AG09309 (cell line): ENCODE measurements at places on chromosomes 11 and 22.

GRCh38 chr22:46309526-46310085 is 12.9 kb downstream of the GTSE1 start:
- DNase-seq: no peak

DNA sequence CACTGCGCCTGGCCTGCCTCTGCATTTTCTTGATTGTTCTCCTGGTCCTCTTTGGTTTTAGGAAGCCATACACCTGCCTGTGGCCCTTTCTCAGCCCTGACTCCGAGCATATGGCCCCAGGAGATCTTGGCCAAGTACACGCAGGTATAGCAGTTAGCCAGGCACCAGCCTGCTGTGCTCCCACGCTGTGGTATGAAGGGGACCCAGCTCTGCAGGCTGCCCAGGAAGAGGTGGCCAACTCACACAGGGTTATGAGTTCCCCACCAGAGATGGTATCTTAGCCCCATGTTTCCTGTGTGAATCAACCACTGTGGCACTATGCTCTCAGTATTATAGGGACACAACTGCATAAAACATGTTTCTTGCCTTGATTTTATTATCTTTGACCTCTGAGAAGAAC is 31.1 kb downstream of the SGSM3 start:
- DNase-seq: no peak

DNA sequence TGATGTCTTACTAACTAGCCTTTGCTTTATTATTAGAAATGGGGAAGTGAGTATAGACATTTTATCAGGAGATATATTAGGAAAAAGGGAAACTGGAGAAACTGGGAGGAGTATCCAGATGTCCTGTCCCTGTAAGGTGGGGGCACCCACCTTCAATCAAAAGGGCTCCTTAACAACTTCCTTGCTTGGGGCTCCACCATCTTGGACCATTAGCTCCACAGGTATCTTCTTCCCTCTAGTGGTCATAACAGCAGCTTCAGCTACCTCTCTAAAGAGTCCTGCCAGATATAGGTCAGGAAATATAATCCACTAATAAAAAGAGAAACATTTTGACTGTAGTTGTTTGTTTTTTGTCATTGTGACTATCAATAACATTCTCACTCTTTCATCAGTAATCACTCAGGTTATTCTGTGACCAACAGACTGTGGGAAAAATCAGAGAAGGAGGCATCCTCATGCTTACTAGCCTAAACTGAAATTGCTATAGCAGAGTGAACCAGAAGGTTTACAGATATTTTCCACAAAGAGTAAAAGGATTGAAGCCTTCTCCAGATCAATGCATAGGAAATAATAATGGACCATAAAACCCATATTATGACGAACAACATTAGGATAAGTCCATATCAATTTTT is 10.4 kb downstream of the OR51B4 start:
- DNase-seq: no peak

- DNase-seq: peak; percentile 55
Measured at GRCh38 chr11:304915-305843, 2.4 kb upstream of the IFITM2 start.

DNA sequence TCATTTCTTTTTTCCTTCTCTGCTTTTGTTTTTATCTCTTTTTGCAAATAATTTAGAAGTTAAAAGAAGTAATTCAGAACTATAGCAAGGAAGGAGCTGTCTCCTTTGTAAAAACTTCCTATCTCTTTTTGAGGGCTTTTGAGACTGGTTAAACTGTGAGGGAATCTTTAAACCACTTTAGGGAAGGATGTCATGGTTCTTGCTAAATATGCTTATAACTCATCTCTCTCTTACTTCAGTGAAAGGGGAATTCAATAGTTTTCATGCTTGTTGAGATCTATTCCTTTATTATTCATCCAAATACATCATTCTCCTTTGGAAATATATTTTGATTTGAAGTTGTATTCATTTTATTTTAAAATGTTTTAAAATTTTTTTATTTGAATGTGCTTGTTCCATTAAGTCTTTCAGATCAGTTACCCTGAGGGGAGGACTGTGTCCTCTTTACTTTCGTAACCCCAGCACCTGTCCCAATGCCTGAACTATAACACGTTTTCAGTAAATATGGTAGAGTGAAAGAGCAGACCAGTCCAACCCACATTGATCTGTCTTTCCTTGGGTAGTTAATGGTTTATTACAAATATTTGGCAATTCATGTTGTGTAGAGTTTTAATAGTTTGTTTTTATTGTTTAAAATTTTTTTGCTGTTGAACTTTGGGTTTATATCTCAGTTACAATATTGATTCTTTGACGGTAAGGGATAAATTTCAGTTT is 27.5 kb downstream of the AMOTL1 start:
- no peak for DNase-seq

DNA sequence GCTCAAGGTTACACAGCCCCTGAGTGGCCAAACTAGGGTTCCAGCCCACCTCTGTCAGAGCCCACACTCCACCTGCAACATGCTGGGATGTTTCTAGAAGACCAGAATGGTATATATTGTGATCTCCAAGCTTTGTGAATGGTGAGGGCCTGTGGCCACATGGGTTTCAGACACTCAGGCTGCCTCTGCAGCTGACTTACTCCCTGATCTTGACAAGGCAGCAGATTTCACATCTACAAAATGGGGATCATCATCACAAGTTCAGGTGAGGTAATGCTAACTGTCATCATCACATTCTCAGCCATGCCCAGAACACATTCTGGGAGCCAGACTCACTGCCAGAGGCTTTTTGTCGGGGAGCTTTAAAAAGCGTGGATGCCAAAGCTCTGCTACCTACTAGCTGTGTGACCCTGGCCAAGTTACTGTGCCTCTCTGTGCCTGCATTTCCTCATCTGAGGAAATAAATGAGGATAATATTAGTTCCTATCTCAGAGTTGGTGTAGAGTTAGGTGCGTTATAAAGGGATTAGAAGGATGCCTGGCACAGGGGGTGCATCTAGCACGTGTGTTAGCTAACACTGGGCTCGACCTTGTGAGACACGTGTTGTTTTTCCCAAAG is 24.9 kb upstream of the WNT11 start:
- DNase-seq: no peak

DNA sequence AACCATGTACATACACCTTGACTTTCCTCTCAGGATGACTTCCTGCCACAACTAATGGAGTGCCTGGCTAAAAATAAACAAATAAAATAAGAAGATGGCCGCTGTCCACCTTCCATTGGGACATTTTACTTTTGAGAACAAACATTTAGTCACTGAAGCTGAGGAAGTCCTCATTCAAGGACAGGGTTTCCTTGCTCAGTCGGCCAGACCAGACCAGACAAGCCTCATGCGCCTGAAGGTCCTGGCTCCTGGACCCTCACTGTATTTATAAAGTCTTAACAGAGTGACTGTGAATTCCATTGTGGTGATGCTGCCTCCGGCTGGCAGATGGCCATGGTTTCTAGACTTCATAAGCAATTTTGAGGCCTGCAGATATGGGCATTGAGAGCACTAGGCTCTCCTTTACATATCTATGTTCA is 114.5 kb downstream of the MAML2 start:
- DNase-seq: no peak

DNA sequence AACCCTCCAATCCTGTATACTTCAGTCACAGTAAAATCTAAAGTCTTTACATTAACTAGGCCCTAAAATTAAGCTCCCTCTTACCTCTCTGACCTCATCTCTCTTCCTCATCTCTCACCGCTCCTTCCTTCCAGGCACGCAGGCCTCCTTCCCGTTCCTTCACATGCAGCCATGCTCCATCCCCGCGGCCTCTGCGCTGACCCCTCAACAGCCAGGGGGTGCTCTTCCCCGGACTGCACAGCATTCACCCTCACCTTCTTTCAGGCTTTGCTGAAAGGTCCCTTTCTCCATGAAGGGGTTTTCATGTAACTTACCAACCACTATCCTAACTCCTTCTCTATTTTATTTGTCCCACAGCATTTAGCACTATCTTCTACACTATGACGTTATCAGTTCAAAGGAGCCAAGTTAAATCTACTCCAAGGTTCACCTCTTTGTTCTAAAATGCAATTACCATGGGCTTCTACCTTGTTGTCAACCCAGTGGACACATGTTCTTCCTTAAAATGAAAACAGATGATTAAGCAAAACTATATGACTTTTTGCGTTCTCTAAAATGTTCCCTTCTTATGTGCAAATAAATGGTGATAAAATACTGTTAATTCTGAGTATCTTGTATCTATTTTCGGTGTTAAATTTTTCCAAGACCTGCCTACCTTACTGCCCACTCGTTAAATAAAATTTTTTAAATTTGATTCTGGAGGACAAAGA is 57.8 kb upstream of the APOA1 start:
- no peak for DNase-seq

- DNase-seq: no peak
Measured at GRCh38 chr11:74195828-74196227, 24.7 kb downstream of the PPME1 start.

GRCh38 chr11:4054643-4055042 is 40.0 kb upstream of the RRM1 start:
- no peak for DNase-seq

- no peak for DNase-seq
Measured at GRCh38 chr11:23688835-23689234, 808.0 kb upstream of the LUZP2 start.

DNA sequence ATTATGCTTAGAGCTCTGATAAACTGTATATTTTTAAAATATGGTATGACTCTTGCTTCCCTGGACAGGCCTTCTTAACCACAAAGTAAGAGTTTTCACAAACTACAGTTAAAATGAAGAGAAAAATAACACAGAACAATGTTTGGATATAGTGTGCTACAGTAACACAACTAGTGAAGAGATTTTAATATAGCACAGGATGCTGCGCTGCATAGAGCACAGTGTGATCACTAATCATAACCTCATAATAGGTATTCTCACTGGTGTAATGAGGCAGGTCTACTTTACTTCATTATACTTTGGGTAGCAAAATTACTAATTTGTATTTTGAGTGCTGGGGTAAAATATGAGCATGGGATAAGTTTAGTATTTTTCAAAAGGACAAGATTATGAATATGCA is 256.5 kb downstream of the GUCY1A2 start:
- no peak for DNase-seq

- DNase-seq: no peak
Measured at GRCh38 chr11:9625728-9626127, 38.1 kb upstream of the SWAP70 start.

- no peak for DNase-seq
Measured at GRCh38 chr11:34512840-34513681, 533 bp downstream of the ELF5 start.

- DNase-seq: no peak
Measured at GRCh38 chr22:45696227-45696626, 24.6 kb downstream of the ATXN10 start.

GRCh38 chr22:36595154-36595553 is 66.2 kb upstream of the EIF3D start:
- DNase-seq: no peak

GRCh38 chr22:44192098-44192815 is 11.5 kb downstream of the PARVG start:
- no peak for DNase-seq

DNA sequence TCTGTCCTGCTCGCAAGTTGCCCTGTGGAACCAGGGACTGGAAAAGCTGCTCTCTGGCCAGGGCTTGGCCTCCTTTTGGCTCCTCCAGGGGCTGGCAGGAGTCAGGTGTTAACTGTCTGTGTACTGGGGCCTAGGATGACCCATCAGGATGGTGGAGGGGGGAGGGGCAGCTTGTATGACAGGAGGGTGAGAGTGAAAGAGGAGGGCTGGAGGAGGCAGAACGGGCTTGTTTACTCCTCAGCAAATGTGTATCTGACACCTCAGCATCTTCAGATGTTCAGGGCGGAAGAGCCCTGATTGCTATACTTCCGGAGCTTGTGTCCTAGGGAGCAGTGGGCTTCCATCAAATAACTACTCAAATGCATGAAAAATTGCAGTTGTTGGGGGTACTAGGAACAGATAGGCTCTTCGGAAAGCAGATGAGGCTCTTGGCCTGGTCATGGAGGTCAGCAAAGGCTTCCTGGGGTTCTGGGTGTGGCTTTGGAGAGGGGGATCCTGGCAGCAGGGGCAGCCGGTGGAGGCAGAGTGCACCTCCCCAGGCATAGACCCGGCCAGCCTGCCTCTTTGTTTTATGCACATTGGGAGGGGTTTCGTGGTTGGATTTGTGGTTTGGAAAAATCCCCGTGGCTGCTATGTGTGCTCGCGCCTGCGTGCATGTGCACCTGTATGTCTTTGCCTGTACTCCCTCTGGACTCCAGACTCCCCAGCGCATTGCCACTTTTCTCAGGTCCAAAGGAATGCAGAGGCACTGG is 31.2 kb downstream of the CD82 start:
- DNase-seq: no peak

DNA sequence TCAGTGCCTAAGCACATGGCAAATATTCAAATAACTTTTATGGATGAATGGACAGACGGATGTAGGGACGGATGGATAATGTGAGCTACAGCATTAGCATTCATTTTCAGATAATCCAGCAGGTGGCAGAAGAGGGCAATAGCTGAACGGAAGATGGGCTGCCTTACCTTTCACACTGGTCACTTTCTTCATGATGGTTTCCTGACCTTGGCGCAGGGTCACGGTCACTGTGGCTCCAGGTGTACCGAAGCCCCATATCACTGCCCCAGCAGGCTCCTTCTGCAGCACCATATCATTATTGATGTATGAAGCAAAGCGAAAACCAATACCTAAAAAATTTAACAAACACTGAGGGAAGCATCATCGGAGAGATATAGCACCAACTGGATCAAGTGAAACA is 4.3 kb downstream of the SIAE start:
- DNase-seq: no peak

DNA sequence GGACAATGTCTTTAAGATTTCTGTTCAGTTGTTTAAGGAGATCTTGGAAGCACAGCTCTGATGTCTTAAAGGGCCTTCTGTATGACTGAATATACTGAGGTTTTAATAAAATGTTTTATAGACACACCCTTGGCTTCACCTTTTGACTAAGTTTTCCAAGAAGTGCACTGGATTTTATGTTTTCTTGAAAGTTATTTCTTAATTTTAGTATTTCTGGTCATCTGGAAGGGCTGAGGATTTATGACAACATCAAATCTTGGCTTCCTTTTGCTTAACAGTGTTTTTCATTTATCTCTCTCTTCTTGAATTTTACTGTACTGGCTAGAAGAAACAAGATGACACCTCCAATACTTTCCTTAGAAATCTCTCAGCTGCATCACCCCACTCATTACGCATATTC is 2423.4 kb downstream of the LRRC4C start:
- DNase-seq: no peak

DNA sequence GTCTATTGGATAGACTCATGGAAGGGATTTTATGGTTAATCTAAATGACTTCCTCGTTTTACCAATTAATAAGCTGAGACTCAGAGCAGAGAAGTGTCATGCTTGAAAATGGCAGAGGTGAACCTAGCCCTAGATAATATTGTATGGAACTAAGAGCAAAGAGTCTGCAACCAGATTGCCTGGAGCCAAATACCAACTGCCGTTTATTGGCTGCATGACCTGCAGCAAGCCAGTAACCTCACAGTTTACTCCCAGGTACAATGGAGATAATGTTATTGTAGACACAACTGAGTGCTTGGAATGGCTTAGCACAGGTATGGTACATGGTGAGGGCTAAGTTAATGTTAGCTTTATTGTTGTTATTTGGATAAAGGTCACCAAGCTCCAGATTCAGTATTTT is 84.6 kb upstream of the FAT3 start:
- no peak for DNase-seq
